Stimulated activated CD4-positive, alpha-beta T cell treated with anti-CD3 and anti-CD28 coated beads, Interleukin-4, amount 100 ng/mL, for 1 hour (primary cell): ENCODE measurements at places on chromosomes 6 and 20.
A peak's percentile ranks its signal among the peaks of the same experiment; 100 is the strongest.

DNA sequence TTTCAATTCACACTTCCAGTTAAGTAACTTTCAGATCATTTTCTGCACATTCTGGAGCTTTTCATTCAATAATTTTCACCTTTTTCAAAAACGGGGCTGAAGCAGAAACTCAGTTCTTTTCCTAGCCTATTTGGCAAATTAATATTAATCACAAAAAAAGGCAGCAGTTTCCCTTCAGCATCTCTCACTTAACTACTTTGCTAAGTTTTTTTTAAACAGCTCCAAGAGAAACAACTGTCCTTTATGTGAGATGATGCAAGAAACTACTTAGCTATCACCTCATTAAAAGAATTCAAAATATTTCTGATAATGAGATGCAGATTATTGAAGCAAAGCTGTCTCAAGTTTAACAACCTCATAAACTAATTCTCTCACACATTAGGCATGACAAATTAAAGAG, 11.8 kb downstream of the CASS4 start:
- no peak for DNase-seq

DNA sequence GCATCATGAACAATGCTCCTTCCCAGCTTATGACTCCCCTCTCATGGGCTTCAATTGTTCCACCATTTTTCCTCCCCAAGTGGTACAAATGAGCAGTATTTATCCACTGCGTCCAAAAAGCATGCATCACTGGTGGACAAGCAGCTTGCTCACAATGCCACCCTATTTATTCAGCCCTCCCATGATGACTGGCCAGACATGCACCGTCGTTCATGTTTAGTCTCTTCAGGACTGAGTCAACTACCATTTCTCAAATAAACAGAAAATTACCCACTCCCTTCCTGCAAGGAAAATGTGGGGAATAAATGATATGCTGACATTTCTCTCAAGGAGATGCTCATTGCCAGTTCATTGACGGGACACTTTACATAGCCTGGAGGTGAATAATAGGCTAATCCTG, 300.4 kb downstream of the C6orf118 start:
- DNase-seq = no peak

GRCh38 chr6:138815797-138816528, 20.1 kb downstream of the ECT2L start:
- DNase-seq = no peak

DNA sequence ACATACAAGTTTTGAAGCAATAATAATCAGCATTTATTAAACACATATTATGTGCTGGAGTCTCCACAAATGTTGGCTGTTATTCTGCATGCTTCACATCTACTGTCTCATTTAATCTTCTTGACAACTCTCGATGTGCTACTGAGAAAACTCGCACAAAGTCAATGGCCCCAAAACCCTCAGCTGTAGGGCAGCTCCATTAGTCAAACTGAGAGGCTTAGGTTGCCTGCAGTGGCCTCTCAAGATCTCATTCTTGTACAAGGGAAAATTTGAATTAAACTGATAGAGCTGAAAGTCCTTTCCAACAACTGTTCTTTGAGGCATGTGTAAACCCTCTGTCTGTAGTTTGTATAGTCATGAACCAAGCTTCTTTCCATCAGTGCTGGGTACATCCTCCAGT, 49.8 kb downstream of the MBOAT1 start:
- DNase-seq = no peak

DNA sequence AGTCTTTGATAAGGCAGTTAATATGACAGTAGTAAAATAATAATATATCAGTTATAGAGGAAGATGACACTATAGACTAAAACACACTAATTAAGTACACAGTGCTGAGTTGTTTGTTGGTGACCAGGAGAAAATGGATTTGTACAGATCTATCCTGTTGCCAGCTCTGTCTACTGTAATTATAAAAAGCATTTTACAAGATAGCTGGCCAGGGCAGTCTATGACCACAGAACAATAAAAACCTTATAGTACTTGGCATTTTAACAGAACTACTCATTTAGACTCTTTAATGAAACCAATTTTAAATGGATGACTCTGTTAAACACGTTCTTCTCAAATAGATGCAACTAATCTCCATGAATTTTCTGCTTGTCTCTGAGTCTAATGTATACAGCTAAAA, 367.5 kb downstream of the BTBD9 start:
- DNase-seq = no peak

GRCh38 chr6:37493661-37493995, 6.1 kb downstream of the CCDC167 start:
- DNase-seq = no peak

- DNase-seq = no peak
These were observed 17.2 kb downstream of the ZDHHC14 start for GRCh38 chr6:157398151-157398550.

DNA sequence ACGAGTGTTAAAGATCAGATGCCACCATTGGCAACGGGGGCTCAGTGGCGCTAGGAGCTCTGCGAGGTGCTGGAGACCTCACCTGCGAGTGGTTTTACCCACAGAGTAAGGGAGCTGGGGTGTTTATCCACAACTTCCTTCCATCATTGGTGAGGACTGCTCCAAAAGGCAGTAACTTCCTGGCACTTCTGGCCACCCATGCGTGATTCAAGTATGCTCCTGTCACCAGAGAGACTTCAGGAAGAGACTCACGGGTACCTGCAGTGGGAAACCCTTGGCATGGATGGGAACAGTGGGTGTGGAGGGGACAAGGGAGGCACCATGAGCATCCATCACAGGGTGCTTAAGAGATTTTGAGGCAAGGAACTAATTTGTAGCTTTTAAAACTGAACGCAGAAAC, 53.2 kb downstream of the RIN2 start:
- no peak for DNase-seq

GRCh38 chr6:12865117-12865516, 148.6 kb downstream of the PHACTR1 start:
- no peak for DNase-seq

GRCh38 chr20:24986436-24987015, 6.0 kb downstream of the APMAP start:
- no peak for DNase-seq

- DNase-seq = no peak
These were observed 42.3 kb downstream of the PIM1 start for GRCh38 chr6:37212268-37212667.

- DNase-seq = no peak
These were observed 53.5 kb downstream of the PXDC1 start for GRCh38 chr6:3698021-3698420.

DNA sequence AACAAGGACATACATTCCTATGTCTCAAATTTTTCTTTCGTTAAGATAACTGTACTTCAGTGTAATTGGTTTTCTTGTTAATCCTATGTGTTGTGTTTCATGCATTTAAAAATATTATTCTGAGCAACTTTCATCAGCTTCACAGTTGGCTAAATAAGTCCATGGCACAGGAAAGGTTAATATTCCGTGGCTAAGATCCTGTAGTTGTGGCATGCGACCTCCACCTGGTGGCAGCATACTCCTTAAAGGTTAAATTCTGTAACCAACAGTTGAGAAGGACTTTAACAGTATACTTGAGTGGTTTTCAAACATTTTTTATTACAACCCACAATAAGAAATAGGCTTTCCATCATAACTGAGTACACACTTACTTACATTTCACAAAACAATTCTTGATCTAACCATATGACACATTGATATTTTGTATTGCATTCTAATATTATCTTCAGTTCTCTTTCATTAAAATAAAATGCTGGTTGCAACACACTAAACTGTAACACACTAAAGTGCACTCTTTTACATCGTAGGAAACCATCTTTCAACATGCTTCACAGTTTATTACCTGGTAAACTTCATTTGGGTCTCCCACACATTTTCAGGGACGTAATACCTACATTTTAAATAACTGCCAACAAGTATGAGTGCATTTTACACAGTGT, 118.3 kb downstream of the SLX4IP start:
- peak; percentile 41 for DNase-seq

DNA sequence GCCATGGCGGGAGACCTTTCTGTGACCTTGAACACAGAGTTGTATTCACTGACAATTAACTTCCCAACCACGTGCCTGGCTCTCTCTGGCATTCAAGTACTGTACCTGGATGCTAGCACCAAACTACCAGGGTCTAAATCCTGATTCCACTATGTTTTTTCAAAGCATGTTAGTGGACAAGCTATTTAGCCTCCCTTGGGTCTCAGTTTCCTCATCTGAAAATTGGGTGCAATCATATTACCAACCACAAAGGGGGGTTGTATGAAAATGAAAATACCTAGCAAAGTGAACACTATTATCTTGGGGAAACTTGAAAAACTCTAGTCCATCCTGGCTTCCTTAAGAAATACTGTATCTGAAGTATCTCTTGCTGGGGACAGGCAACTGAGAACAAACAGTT, 308.7 kb upstream of the SGK1 start:
- DNase-seq = no peak

GRCh38 chr20:48728042-48728825, 99.6 kb downstream of the PREX1 start:
- DNase-seq = no peak

DNA sequence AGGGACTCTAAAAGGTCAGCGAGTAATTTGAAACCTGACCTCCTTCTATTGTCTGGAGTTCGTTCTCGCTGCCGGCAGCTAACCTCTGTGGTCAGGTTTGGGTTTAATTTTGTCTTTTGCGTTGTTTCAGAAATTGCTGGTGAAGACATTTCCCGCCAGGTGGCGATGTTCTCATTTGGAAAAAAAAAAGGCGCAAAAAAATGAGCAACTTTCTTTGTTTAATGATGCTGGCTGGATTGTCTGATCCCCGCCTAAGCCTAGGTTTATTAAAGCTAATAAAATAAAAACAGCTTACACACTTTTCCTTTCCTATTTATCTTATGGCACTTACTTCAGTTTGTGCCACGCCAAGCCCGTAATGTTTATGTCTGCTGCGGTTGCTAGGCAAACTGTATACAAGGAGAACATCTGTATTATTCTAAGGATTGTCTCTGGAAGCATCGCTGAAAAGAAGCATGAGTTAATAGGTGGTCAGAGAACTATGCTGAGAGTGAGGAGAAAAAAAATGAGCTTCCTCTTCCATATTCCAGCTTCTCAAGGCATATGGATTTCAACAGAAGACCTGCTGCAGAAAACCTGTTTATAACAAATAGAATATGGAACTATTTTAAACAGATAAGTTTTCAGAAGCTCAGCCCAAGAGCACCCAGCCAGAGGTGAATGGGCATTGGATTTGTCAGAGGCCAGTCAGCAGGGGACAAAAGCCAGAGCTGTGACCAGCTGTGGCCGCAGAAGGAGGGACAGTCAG, 205.7 kb downstream of the DOK5 start:
- no peak for DNase-seq

GRCh38 chr6:33171016-33171879, 21.0 kb downstream of the COL11A2 start:
- no peak for DNase-seq

GRCh38 chr20:18754030-18754652, 59.4 kb upstream of the SCP2D1 start:
- DNase-seq = no peak

DNA sequence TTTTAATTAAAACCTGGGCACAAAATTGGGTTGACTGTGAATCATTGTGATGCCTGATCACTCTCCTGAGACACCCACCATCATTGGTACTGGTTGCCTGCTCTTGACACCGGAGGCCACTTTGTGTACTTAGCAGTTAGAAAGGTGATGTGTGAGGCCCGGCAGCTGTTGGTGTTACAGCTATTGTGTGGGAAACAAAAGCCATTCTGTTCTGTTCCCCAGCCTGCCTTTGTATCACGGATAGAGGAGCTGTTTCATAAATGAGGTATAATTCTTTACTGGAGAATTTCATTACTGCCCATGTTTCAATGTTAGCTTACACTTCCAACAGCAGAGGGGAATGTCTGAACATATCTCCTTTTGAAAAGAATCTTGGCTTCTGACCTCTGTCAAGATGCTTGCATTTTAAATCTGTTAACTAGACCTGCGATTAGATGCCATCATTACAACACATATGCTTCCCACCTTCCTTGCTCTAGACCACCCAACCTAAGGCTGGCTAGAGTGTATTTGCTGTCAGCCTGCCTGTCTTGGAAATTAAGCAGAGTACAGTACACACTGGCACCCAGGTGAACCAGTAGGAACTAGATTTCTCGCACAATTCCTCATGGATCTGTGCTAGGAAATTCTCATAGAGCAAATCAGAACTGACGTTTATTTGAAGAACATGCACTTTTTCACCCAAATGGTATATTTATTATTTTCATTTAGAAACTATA, 142.4 kb upstream of the INSM1 start:
- no peak for DNase-seq

GRCh38 chr20:40632346-40632976, 56.6 kb downstream of the MAFB start:
- no peak for DNase-seq

DNA sequence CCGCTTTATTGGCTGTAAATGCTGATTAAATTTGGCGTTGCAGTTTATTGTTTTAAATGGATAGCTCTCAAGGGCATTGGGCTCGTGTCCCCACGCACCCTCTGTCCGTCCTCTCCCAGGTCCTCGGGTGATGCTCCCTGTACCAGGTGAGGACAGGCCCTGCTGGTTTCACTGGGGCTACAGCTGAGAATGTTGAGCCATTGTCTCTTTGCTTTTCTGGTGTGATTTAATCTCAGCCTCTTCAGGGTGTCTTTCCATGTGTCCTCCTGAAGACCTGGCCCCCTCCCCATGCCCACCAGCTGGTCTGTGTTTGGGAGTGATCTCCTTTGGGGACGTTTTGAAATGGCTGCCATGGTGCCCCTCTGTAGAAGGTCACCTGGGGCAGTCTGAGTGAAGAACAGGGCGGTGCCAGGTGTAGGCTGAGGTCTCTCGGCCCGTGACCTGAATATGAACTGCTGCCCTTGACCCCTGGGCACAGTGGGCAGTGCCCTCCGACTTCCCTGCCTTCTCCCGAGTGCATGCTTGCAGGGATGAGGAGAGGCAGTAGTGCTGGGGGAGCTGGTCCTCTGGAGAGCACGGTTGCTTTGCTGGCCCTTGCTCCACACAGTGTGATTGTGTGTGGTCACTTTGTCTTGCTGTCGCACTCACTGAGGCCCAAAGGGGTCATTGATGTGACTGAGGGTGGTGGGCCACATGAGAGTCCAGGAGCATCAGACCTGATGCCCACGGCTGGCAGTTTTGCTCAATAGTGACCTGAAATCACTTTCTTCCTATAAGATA, 12.4 kb upstream of the C20orf204 start:
- DNase-seq = no peak
